Stimulated activated CD4-positive, alpha-beta T cell treated with anti-CD3 and anti-CD28 coated beads, Interleukin-12 subunit alpha, Interleukin-12 subunit beta, amount 100 ng/mL, for 4 hours (primary cell): ENCODE measurements at places on chromosomes 11 and 22.
A peak's percentile ranks its signal among the peaks of the same experiment; 100 is the strongest.

DNA sequence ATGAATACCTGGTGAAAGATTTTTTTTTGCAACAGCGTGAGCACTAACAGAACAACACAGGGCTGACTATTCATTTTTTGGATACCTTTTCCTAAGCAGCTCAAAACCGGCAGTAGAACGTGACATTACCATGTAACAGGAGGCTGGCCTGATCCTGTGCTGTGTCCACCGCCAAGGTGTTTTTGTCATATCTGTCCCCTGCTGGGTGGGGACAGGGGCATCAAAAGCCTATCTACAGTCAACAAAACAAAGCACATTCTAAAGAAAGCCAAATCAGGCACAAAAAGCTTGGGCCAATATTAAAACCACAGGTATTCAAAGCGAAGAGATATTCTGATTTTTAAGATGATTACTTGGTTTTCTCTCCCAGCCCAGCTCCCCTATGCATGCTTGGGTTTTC, 151.2 kb downstream of the LRRC4C start:
- no peak for DNase-seq

DNA sequence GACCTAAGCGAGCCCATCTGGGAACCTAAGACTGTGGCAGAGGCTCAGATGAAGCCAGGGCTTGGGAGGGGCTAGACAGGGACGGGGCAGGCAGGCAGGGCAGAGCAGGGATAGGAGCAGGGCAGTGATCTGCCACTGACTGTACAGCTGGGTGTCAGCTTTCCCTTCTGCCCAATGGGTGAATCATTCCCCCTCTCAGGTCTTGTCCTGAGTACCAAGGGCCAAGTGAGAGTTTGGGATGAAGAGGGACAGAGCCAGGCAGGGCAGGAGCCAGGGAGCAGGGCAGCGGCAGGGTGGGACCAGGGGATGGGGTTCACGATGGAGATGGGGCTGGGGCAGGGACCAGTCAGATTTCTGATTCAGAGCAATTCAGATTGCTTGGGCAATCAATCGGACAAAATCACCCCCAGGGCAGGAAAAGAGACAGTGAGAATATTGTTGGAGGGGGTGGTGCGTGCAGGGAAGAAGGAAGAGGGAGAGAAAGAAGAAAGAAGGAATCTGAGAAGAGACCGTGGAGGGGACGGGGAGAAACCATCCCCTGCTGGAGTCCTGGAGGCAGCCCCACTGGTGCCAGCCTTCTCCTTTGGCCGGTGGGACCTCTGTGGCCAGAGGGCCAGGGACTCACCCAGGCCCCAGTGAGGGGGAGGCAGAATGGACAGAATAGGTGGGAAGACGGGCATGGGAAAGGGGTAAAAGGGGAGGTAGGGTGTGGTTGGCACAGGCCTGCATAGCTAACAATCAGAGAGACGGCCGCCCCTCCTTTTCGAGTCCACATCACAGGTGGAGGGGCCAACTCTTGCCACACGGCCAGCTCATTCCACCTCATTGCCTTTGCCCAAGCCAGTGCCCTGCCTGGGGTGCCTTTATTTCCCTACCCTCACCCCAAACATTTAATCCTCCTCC, 47.2 kb downstream of the CYTH4 start:
- DNase-seq = no peak

DNA sequence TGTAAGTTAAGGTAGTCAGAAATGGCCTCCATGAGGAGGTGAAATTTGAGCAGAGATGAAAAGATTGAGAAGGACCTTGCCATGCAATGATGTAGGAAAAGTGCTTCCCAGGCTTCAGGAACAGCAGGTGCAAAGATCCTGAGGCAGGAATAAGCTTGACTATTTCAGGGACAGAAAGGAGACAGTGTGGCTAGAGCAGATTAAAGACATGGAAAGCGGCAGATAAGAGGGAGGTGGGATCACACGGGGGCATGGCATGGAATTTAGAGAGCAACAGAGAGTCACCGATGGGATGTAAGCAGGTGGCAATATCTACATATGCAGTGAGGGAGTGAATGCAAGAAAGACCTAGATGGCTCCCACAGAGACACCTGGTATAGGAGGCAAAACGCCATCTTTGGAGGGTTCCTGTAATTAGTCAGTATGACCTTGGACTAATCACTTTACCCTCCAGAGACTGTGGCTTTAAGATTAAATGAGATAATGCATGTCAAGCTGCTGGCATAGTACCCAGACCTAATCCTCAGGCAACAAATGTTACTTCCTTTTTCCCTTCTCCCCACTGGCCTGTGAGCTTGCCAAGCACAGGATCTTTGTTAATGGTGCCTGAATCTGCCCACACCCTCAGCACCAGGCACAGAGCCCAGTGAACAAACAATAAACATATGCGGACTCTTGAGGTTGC, 24.6 kb upstream of the ACER3 start:
- DNase-seq = no peak

- no peak for DNase-seq
Observed at GRCh38 chr11:123558536-123559315, 95.7 kb downstream of the SCN3B start.

DNA sequence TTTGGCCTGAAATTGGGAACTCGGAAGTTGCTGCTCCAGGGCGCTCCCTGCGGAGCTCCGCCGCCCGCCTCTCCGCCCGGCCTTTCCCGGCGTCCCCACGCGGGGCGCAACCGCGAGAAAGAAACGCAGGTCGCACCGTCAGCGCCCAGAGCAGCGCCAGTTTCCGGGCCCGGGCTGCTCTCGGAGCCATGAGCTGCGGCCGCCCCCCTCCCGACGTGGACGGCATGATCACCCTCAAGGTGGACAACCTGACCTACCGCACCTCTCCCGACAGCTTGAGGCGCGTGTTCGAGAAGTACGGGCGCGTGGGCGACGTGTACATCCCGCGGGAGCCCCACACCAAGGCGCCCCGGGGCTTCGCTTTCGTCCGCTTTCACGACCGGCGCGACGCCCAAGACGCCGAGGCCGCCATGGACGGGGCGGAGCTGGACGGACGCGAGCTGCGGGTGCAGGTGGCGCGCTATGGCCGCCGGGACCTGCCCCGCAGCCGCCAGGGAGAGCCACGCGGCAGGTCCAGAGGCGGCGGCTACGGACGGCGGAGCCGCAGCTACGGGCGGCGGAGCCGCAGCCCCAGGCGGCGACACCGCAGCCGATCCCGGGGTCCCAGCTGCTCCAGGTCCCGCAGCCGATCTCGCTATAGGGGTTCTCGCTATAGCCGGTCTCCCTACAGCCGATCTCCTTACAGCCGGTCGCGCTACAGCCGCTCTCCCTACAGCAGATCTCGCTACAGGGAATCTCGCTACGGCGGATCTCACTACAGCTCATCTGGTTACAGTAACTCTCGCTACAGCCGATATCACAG, 521 bp downstream of the SRSF8 start:
- DNase-seq = peak; percentile 69

GRCh38 chr22:39349506-39349966, 255 bp upstream of the SYNGR1 start:
- DNase-seq = peak; percentile 19

- DNase-seq = no peak
Observed at GRCh38 chr11:114034956-114035355, 24.6 kb upstream of the ZBTB16 start.

- DNase-seq = no peak
Observed at GRCh38 chr11:31968461-31969358, 122.2 kb upstream of the RCN1 start.

- DNase-seq = no peak
Observed at GRCh38 chr11:72038491-72038890, 39.8 kb downstream of the IL18BP start.

DNA sequence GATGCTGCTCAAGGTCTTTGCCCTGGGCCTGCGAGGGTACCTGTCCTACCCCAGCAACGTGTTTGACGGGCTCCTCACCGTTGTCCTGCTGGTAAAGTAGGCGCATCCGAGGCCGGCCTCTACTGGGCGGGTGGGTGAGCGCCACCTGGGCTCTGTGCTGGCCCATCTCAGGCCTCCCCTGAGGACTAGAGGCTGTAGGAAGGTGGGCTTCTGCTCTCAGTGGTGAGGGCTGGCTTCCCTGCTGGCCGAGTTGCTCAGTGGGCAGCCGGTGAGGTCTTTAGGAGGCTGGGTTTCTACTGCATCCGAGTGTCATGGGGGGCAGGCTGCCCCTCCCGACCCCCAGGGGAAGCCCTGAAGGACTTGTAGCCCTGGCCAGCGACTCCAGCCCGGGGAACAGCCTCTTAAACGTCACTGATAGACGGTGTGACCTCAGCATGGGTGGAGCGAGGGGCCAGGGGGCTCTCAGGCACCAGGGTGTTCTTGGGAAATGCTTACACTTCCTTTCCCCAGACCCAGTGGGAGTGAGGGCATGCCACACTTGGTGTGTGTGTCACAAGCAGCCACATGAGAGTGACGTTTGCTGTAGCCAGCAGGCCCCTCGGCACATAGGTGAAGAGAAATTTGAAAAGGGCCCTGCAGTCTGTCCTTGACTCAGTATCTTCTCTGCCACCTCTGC, 30.3 kb downstream of the TPCN2 start:
- DNase-seq = no peak

DNA sequence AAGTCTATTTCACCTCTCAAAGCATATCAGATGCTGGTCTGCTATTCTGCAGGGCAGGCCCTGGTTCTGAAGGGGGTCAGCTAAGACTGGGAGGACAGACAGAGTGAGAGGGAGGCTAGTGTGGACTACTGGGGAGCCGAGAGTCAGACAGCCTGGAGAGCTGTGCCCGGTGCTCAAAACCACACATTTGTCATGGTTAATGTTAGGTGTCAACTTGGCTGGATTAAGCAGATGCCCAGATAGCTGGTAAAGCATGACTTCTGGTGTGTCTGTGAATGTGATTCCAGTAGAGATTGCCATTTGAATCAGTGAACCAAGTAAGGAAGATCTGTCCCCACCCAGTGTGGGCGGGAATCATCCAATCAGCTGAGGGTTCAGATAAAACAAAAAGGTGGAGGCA, 102.6 kb downstream of the SNX19 start:
- DNase-seq = no peak

- DNase-seq = no peak
Observed at GRCh38 chr11:61569701-61570100, 11.2 kb downstream of the SYT7 start.

- DNase-seq = no peak
Observed at GRCh38 chr11:83355391-83355790, 69.2 kb upstream of the CCDC90B start.

DNA sequence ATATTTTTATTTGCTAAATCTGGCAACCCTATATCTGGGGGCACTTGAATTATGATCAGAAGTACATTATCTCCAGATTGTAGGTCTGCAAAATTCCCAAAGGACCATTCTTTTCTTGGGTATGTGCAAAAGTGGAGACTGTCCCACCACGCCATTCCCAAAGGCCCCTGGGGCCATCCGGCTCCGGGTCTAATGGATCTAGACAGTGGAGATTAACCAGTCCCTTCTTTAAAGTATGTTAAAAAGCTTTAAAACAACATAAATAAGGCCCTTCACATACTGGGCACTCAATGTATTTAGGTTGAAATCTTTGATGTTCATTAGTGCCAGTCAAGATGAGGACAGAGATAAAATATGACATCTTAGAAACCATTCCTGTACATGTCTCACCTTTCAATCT, 124.1 kb downstream of the MAML2 start:
- DNase-seq = no peak

DNA sequence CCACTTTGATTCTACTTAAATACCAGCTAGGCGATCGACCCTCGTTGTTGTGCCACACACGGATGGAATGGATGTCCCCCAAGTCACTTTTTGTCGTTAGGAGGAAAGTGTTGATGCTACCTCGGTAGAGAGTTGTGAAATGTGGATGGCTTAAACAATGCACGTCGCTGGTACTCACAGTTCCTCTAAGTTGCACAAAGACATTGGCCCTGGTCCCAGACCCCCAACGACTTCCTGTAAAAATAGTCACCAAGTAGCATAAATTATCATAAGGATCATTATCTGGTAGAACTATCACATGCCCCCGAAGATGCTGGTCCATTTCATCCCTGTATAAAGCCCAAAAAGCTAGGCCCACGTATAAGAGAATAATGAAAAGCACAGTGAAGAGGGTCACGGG, 3.8 kb downstream of the PKDREJ start:
- no peak for DNase-seq

GRCh38 chr22:46734830-46735453, 3.1 kb downstream of the CERK start:
- peak; percentile 40 for DNase-seq

- DNase-seq = no peak
Observed at GRCh38 chr22:26894766-26895485, 237.5 kb downstream of the MIAT start.

- DNase-seq = no peak
Observed at GRCh38 chr11:36380296-36381014, 84.4 kb downstream of the PRR5L start.

DNA sequence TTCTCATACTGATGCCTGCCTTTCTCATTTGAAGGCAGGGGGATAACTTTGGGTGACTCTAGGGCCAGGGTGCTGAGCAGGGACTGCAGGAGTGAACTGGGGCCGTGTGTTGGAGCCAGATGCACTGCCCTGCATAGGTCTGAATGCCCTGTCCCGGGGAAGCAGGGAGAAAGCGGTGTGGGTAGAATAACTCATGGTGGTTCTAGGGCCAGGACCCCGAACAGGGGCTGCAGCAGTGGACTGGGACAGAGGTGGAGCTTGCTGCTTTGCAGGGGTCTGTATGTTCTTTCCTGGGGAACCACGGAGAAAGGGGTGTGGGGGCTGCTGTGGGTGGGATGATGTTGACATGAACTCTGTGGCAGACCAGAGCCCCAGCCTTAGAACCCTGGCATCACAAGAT, 52.9 kb downstream of the GAB4 start:
- no peak for DNase-seq

- DNase-seq = no peak
Observed at GRCh38 chr11:66889960-66890359, 33.1 kb downstream of the LRFN4 start.

- DNase-seq = no peak
Observed at GRCh38 chr11:12706545-12707499, 32.6 kb downstream of the TEAD1 start.

DNA sequence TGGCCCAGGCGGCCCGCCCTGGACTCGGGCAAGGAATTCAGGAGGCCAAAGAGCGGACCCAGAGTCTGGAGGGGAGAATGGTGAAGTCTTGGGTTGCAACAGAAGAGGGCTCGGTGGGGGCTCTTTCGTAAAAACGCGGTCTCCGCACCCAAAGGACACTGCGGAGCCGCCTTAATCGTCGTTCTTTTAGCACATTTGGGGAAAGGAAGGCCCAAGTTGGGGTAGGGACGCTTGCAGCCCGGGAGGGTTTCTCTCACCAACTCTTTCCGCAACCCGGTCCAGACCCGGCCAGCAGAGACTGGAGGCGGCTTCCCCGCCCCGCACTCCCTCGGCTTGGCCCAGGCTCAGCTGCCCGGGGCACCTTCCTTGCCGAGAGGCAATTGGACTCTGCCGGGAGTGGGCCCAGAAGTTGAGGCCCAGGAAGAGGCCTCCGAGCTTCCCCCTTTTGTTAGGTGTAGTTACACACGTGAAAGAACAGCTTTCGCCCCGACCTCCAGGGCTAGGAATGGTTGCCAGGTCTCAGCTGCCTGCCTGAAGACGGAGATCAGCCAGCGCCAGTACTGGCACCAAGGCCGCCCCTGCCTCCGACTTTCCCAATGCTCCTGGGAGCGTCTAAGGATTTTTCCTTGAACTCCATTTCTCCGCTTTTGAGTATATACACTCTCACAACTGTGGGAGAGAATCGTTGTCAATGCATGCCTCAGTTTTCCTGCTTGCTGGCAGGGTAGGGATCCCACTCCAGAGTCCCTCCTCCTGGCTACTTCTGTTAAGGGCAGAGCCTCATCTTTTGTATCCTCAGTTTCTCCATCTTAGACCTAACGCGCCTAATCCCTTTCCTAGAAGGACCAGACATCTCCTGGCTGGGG, 3.7 kb downstream of the ALX4 start:
- DNase-seq = no peak
